ENCODE measurements at places on chromosomes 3 and 15.

- no peak for DNase-seq
Observed at GRCh38 chr3:52132041-52132440, 22.2 kb downstream of the POC1A start.

DNA sequence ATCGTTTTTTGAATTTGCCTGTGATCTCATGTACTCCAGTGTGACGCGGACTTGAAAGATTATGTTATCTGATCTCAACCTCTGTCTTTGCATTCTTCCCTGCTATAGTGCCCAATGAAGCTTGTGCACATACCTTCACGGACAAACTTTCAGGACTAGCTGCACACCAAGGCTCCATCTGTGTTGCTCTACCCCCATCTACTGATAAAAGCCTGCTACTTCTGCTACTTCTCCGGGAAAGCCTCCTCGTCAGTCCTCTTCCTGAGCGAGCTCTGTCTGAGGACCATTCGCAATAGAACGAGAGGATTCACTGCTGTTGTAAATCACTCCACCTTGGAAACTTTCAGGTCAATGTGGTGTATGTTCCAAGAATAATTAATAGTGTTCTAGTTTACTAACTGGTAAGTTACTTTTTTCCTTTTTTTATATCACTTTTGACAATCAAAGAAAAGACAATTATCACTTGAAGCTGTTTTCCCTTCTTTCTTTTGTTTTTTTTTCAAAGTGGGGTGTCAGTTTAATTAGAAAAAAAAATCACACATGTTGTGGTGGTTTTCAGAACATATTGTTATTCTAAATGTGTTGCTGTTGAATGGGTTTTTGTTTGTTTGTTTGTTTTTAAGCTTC lies 217.6 kb downstream of the ARRDC4 start:
- DNase-seq: no peak

DNA sequence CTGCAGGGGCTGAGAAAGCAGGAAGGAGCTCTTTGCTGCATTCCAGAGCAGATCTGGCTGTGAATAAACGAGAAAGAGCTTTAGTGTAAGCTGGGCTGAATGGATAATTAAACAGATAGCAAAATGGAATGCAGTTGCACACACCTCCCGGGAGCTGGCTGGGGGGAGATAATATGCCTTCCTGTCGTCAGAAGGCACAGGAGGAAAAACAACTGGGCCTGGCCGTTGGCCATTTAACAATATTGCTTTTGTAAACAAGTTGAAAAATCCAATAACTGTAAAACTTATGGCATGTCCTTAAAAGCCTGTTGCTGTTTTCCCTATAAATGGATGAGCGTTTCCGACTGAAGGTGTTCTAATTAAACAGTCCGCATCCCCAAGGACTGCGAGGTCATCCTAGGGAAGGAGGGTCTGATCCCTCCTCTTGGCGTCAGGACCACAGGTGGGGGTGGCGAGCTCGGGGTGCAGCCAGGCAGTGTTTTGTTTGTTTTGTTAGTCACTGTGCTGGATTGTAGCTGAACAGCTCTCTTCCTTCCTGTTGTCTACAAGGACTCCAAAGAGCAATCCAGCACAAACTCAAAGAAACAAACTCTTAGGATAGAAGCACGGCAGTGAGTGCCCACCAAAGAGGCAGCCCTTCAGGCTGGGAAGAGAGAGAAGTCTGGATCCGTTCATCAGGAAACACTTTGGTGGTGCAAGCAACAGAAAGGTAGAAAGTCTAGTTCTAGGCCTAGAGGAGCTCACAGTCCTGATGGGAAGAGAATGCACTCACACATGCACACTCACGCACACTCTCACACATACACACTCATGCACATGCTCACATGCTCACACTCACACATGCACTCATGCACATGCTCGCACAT lies 133.4 kb upstream of the SMAD3 start:
- no peak for DNase-seq

DNA sequence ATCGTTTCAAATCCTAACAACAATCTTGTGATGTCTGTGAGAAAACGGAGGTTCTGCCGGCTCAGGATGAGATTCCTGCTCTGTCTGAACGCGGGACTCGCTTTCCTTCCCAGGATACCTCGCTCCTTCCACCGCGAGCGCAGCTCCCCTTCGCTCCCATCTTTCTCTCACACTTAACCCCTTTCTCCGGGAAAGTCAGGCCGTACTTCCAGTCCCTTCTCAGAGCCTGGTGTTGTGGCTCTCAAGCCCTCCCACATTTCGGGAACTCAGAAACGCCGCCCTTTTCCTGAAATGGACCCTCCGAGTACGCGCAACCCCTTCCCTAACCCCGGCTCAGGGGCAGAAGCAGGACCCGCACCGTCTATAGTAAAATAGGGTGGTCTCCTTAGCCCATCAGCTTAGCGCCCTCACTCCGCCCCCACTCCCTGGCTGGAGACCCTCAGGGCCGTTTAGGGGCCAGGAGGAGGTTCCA lies 378 bp upstream of the FEM1B start:
- DNase-seq: no peak

GRCh38 chr15:71010997-71011396 lies 104.3 kb upstream of the THSD4 start:
- no peak for DNase-seq
